NB4 (cell line): ENCODE measurements at places on chromosomes 6 and 20.

DNA sequence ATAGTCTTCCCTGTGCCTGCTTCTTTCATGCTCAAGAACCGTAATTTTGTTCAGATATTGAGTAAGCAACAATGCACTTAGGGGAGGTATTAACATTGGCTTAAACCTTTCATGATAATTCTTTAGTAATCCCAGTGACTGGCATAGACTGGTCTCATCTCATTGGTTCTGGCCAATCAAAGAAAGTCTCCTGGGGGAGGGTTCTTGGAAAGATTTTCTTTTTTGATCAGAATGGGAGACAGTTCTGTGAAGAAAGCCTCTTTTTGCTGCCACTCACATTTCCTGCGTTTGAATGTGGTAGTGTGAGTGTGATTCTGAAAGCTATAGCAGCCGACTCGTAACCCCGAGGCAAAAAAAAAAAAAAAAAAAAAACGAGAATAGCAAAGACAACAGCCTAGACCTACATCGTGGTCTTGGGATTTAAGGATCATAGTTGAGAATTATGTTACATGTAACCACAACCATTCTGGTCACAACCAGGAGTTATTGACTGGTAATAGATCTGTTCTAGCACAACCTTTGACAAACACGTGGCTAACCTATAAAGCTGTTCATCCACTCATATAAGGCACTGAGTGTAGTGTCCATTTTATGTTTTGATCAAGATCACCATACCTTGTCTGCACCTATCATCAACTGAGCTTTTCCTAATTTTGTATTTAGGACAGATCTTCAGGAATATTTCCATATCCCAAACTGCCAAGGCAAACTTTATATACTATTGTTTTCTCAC lies 15.1 kb upstream of the TMEM217 start:
- no peak for DNase-seq

- DNase-seq, result no peak
These were observed 91.0 kb downstream of the YTHDF1 start for GRCh38 chr20:63124782-63125580.

- no peak for DNase-seq
These were observed 182.0 kb downstream of the UST start for GRCh38 chr6:148928811-148929210.

GRCh38 chr6:159979136-159979874 lies 10.4 kb downstream of the IGF2R start:
- peak; percentile 98 for DNase-seq

DNA sequence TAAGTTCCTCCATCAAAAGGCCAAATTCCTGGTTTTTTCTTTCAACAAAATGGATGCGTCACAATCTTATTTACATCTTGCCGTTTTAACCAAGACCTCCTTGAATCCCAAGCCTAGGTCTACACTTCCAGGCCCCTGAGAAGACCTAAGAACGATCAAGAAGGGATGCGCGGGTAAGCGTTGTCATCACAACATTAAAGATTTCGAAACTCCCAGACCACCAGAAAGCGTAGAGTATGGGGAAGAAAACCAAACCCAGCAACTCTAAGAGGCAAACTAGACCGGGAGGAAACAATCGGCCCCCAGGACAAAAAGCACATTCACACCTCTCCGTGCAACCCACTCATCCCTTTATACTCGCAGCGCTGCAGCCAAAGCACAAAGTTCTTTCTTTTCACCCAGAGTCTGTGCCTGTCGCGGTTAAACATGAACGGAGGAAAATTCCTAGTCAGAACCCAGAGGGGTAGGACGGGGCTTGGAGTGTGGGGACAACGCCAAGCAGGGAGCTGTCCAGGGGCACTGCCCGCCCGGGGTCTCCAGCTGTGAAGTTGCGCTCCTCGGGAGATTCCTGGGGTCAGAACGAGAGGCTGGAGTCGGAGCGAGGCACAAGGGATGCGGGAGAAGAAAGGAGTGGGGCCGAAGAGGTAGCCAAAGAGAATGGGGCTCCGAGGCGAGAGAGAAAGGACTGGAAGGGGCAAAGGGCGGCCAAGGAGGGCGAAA lies 725 bp downstream of the OSER1 start:
- peak; percentile 72 for DNase-seq

DNA sequence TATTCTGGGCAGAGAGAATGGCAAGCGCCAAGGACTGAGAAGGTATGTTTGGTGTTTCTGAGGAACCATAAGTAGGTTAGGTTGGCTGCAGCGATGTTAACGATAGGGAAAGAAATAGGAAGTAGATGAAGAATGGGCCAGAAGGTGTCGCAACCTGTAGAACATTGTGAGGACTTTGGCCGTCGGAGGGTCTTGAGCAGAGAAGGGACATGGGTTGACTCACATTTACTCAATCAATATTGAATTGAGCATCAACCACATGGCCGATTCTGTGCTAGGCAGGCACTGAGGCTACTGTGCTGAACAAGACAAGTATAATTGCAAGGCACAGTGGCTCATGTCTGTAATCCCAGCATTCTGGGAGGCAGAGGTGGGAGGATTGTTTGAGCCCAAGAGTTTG lies 26.8 kb upstream of the RPN2 start:
- peak; percentile 78 for DNase-seq

GRCh38 chr6:36862164-36862847 lies 12.3 kb downstream of the PPIL1 start:
- DNase-seq, result no peak

DNA sequence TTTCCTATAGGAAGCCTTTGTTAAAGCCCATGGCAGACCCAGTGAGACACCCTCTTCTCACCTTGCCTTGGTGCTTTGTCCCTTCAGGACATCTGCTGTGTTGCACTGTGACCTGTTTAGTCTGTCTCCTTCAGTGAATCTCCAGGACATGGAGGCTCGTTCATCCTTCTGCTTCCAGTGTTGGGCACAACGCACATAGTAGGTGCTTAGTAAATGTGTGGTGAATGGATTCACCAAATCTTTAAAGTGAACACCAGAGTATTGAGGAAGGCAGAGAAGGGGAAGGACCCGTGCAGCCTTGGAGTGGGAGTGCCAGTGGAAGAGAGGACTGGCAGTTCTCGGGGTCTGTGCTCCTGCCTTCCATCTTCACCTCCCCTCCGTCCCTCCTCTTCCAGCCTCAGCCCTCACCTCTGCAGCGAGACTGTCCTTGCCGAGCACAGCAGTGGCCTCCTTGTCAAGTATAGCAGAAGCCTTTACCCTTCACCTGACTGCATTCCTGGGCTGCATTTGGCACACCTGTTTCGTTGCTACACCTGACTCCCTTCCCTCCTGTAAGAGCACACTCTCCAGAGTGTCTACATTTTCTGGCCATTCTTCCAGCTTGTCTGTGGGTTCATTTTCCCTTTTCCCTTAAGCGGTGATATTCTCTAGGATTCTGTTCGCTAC lies 49.2 kb downstream of the ARID1B start:
- DNase-seq, result no peak

DNA sequence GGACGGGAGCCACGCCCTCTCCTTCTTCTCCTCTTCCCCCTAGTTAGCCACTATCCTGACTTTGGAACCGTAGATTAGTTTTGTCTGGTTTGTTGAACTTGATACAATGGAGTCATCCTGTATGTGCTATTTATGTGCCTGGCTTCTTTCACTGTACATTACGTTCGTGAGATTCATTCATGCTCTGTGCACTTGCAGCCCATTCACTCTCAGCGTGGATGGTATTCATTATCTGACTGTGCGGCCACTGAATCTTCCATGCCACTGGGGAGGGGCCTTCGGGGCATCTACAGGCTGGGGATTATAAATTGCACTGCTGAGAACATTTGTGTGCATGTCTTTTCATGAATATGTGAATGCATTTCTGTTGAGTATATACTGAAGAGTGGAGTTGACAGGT lies 262.5 kb downstream of the CDH26 start:
- no peak for DNase-seq

GRCh38 chr20:50192364-50193198 lies 2.0 kb downstream of the CEBPB start:
- peak; percentile 97 for DNase-seq

GRCh38 chr6:167744681-167745669 lies 81.7 kb upstream of the AFDN start:
- no peak for DNase-seq

DNA sequence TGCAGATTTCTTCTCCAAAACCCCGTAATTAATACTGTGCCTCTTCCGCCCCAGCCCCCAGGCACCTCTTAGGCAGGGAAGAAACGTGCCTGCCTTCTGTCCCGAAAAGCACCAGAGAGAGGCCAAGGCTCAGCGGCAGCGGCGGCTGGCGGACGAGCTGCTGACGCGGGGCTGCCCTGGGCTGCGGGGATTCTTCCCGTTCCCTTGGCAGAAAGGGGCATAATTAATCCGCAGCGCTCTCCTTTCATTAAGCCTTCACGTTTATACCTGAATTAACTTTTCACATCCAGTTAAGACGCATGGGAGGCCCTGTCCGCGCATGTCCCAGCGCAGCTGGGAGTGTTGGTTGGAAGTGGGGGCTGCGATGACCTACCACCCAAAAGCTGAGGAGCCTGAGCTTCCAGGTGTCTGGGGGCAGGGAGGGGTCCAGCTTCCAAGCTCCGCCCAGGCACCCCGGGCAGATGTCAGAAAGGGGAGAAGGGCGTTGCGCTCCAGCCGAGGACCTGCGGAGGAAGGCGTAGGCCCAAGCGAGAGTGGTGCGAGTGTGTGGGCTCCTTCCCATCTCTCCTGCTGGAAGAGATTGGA lies 167.4 kb upstream of the LRFN2 start:
- DNase-seq, result no peak

- DNase-seq, result no peak
These were observed 6.1 kb downstream of the UQCC2 start for GRCh38 chr6:33705268-33705885.

DNA sequence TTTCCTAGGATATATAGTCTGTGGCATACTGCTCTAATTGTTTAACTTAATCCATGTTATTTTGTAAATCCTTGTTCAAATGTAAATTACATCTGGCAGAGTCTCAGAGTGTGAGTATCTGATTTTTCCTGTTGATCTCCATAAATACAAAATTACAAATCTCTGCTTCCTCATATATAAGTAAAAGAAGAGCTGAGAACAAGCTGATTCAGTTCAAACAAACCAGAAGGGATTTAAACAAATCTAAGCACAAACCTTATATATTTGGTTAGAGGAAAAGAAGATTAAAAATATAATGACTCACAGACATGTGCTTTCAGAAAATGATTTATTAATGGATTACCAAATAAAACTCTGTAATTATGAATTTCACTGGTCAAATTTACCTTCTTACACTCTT lies 37.3 kb downstream of the KIF13A start:
- DNase-seq, result no peak

GRCh38 chr20:43963872-43964791 lies 49.5 kb downstream of the TOX2 start:
- DNase-seq, result peak; percentile 88

DNA sequence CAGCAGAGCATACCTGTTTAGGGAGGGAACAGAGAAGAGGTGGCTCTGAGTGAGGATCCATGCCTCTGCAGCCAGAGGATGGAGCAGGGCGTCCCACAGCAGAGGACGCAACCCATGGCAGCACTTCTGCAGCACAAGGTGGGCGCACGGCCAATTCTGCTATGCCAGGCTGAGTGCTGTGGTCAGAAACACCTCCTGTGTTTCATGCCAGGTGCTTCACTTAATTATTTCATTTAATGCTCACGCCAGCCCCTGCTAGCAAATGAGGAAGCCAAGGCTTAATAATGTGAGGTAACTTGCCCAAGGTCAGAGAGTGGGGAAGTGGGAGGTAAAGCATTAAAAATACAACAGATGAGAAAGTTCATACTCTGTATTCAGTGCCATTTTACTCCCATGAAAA lies 68.5 kb upstream of the PTGIS start:
- no peak for DNase-seq

DNA sequence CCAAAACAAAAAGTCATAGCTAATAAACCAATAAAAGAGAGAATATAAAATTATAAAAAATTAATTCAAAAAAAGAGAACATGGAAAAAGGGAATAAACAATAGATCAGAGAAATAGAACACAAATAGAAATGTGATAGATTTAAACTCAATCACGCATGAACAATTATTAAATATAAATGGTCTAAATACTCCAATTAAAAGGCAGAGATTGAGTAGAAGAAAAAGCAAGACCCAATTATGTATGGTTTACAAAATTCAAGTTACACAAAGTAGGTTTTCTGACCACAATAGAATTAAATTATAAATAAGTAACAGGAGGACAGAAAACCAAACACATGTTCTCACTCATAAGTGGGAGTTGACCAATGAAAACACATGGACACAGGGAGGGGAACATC lies 36.4 kb upstream of the MAN1A1 start:
- no peak for DNase-seq

- no peak for DNase-seq
These were observed 699 bp downstream of the PTPRT start for GRCh38 chr20:43188861-43189553.

DNA sequence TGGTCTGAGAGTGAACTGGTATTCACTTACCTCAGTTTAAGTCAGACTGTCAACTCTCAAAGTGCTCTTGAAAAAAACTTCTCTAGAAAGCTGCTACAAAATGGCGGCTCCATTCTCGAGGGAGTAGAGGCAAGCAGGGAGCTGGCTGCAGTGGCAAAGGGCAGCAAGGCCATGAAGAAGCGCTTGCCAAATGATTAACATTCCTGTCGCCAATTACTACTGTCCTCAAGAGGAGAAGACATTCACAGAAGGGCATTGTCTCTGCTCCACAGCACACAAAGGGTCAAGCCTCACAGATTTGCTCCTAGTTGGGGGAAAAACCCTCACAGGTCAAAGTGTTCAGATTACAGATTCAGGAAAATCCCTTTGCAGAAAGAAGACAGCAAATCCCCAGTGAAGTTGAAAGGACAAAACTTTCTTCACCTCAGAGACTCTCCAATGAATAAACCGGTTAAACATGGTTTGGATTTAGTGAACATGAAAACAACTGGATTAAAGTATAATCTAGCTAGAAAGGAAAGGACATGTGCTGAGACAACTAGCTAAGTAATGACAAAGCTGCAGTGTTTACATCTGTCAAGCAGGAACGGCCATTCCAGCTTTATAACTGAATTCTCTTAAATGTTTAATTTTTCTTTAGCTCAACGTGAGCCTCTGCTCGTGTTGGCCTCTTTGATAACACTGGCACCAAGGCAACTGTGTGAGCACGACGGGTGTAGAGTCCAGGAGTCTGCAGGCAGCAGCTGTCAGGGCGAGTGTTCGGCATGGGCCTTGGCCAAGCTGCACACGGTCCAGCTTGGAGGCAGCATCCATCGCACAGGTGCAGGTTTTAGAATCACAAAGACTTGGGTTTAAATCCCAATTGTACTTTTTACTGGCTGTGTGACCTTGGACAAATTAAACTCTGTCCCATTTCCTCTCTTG lies 37.6 kb downstream of the NR2E1 start:
- no peak for DNase-seq

- DNase-seq, result no peak
These were observed 43.6 kb downstream of the FGD2 start for GRCh38 chr6:37048851-37049757.

- peak; percentile 16 for DNase-seq
These were observed 13.3 kb downstream of the FRK start for GRCh38 chr6:116047173-116047933.

GRCh38 chr20:59087829-59088433 lies 45.3 kb upstream of the PRELID3B start:
- peak; percentile 75 for DNase-seq

- DNase-seq, result no peak
These were observed 492.3 kb downstream of the PREX1 start for GRCh38 chr20:48335308-48336050.
